ENCODE measurements at places on chromosomes 1 and 21.
A peak's percentile ranks its signal among the peaks of the same experiment; 100 is the strongest.

- no peak for DNase-seq
Measured at GRCh38 chr1:235250430-235250829, 77.5 kb downstream of the ARID4B start.

DNA sequence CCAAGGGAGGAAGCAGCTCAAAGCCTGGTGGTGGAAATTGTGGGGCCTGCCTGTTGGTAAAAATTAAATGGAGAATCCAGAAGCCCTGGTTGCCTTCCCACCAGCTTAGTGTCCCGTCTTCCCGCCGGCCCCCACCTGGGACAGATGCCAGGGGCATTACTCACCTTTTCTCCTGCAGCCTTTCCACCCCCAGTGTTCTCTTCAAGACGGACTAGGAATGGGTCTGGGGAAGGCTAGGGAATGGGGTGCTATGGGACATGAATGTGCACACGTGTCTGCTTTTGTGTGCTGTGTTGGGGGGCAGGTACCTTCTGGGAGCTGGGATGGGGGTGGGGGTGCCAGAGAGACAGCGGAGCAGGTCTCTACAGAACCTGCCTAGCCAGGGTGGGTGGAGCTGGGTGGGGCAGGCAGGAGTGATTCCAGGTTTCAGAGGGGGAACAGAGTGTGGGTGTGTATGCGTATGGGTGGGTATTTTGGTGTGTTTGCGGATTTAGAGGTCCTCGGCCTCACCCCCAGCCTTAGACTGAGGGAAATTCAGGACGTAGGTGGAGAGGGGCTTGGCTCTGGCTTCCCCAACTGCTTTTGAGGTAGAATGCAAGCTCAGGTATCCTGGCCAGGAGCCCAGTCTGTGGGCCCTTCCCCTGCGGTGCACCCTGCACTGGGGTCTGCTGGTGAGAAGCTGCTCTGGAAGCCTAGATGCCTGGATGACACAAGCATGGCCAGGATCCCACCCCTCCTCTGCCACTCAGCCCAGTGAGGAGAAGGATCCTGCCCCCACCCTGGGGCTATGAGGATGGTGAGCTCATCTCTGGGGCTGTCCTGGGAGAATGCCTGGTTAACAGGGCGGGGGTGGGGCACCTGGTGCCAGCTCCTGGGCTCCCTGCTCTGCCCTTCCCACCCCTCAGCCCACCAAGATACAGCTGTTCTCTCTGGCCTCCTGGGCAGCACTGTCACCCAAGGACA is 7.8 kb downstream of the VANGL2 start:
- DNase-seq = no peak

DNA sequence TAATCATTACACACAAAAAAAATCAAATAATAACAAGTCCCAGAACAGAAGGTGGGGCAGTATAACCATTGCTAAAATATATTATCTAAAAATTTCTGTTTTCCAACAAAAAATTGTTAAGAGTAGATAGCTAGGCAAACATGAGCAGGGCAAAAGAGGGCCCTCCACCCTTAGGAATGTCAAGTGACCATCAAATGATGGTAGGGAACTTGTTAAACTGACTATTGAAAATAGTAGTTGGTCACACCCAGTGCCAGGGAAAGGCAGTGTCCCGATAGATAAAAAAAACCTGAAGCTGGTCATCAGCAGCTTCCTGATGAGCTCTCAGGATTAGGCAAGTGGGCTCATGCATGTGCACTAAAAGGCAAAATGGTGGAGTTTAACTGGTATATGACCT is 18.4 kb upstream of the COP1 start:
- DNase-seq = no peak

GRCh38 chr1:3836421-3836820 is 20.6 kb downstream of the CEP104 start:
- no peak for DNase-seq

DNA sequence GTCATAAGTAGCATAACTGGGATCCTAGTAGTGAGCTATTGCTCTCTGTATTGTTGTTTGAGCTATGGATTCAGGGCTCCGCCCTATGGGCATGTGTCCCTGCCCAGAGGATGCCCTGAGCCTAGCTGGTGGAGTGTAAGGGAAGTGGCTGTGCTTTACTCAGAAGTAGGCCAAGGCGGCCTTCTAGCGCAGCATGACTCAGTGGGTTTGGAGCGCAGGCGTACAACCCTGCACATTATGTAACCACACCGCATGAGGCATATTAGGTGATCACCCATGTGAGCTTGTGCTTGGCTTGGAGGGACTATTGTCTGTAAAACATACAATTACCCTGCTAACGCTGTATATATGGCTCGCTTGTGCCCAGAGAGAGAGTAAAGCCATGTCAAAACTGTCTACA is 11.1 kb upstream of the UBE2U start:
- no peak for DNase-seq

DNA sequence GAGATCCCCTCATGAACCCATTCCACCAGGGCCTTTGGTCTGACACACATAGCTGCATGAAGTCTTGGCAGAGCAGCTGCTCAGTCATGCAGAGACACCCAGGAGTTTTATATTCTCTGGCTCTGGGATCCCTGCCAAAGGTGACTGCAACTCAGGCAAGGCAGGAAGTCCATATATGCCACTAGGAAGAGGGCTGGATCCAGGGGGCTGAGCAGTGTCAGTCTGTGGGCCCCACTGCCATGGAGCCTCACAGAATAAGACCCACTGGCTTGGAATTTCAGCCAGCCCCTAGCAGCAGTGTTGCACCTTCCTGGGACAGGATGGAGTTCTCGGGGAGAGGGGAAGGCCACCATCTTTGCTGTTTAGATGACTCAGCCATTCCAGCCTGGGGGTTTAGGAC is 199.7 kb downstream of the TBX15 start:
- no peak for DNase-seq

DNA sequence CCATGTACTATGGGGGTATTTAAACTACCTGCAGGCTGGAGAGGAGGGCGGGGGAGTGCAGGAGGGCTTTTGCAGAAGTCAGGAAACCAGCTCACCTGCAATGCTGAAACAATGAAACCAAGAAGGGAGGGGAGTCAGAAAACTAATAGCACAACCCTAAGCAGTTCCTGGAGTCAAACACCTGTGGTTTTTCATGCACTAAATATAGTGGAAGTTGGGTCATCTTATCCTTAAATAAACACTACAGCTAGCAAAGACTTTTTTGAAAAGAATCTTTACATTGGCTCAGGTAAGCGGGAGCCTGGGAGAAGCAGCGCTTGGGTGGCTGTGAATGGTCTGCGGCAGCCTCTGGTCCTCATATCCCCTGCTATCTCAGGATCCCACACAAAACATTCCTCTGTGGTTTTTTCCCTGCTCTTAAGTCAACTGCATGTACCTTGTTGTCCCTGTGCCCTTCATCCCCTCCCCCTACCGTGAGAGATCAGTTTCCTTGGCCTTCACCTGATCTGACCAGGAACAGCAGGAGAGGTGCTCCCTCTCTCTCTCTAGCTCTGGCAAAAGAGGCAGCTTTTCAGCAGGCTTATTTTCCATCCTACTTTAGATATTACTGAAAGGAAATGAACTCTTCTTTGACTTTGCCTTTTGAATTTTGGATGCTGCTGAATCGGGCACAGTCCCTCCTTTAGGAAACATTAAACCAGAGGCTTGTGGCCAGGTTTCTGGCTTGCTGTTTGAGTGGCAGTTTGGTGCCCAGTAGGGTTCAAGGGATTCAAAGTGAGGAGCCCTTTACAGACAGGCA is 26.6 kb downstream of the TENT5C start:
- no peak for DNase-seq

DNA sequence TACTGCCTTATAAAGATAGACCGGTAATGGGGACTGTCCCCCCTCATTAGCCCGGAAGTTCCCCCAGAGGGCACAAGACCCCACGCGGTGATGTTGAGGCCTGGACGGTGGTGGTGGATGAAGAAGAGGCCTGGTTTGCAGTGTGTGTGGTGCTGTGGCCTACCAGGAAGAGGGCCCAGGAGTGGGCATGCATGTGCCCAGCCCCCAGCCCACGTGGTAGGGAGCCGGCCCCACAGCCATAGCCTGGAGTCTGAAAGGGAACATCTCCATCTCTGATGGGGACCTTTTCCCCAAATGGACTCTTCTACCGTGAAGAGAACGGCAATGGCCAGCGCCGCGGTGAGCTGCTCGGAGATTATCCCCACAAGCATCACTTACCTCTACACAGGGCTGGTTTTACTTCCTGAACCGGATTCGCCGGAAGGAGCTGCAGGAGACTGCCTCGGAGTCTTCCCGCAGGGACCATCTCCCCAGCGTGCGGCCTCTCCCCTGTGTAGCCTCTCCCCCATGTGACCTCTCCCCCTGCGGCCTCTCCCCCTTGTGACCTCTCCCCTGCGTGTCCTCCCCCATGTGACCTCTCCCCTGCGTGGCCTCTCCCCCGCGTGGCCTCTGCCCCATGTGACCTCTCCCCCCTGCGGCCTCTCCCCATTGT is 20.6 kb downstream of the RRP1 start:
- DNase-seq = no peak

- DNase-seq = no peak
Measured at GRCh38 chr1:69126796-69127195, 440.9 kb upstream of the LRRC7 start.

GRCh38 chr1:33986390-33987095 is 122.7 kb downstream of the HMGB4 start:
- no peak for DNase-seq

GRCh38 chr1:24266398-24266941 is 52.7 kb upstream of the GRHL3 start:
- DNase-seq = no peak

DNA sequence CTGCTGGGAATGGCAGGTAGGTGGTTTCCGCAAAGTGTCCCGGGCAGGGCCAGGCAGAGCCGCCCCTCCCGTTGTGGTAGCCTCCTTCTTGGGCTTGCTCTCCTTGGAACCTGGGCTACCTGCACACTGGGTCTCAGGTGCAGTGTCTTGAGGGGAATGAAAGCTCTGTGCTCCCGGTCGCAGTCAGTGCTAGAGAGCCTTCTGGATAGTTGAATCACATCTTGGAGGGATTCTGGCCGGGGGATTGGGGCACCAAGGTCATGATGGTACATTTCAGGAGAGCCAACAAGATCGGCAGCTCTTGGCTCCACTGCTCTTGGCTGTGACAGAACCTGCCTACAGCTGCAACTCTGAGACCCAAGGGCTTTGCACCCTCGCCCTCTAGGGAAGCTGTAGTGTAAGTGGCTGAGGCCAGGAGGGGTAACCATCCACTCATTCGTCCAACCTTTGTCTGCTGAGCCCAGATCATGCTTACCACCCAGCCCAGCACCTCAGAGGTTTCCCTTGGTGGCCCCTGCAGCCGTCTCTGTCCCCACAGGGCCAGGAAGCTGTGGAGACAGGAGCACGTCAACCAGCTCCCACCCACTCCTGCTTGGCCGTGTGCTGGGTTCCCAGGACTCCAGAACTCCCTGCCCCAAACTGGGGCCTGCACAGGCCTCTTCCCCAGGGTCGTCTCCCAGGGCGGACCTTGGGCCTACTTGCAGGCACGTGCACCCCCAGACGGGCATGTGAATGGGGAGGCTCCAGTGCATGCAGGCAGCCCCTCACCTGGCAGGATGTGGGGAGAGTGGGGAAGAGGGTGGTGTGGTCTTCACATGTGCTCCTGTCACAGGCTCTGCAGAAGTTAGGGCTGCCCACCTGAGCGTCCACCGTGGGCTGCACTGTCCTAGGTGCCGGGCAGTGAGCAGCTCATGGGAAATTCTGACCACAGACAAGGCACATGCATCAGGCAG is 40.0 kb downstream of the NTPCR start:
- DNase-seq = no peak

GRCh38 chr1:84353695-84354094 is 44.6 kb upstream of the DNASE2B start:
- no peak for DNase-seq

- no peak for DNase-seq
Measured at GRCh38 chr1:237817277-237817676, 73.4 kb downstream of the ZP4 start.

DNA sequence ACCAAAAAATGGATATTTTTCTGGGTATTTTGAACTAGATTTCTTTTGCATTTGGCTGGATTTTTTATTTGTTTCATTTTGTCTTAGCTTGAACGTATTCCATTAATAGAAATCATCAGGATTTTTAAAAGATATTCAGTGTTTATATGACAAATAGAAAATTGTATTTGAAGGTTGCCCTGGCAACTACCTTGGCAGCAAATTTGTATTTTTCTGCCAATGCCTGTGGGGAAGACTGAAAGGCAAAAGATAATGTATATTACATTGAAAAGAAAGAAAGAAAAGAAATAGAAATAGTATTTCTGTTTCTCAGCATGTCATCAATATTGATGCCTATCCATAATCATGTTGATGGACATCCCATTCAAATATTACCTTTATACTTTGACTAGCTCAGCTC is 16.8 kb downstream of the VCAM1 start:
- no peak for DNase-seq

GRCh38 chr1:26853156-26853555 is 9.8 kb upstream of the SFN start:
- DNase-seq = peak; percentile 65

GRCh38 chr1:111672331-111672730 is 52.7 kb downstream of the RAP1A start:
- DNase-seq = no peak

DNA sequence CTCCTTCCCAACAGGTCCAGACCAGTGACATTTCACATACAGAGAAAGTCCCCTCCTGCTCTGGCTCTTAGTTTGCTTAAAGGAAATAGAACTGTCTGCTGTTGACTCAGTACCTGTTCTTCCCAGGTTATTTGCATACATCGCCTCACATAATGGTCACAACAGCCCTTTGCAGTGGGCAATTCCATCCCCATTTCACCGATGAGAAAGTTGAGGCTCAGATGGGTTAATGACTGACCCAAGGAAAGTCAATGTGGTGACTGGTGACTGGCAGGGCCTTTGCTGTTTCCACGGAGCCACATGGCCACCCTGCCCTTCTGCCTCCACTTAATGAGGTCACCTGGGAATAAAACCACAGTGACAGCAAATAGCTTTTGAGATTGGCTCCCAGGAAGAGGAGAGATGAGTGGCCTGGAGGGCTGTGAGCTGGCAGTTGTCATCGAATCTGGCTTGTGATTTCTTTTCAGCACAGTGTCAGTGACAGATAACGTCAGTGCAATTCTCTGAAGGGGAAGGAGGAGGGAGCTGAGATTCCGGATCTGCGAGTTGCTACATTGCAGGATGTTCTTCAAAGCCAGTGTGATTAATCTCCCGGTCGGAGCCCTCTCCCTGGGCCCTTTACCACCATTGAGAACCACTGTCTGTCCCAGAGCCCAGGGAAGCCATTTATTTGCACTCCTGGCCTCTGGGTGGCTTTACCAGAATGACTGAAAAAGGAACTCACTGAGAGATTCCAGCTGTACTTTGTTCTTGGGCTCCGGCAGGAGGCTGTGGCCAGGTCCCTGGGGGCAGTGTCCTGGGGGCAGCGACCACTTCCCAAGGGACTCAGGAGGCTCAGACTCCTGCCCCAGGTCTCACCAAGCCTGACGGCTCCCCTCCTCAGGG is 117.2 kb downstream of the CNIH3 start:
- DNase-seq = no peak
